Gastroesophageal sphincter (tissue), 4 donors: ENCODE measurements at places on chromosomes 5 and 9. TPM values are rescaled to one million over a fixed set of nuclear protein-coding genes. Genes with fewer than 3 reads are reported as not detected.

SURF2 gene
- 15.7 TPM for total RNA-seq

ZFAND5 gene
- 371 TPM for total RNA-seq

CNOT6 gene
- total RNA-seq, result 24.3 TPM

CXCL14 gene
- total RNA-seq, result 1.1 TPM

RAI14 gene
- total RNA-seq, result 67.0 TPM

FUT7 gene
- not detected for total RNA-seq

IFNA1 gene
- not detected for total RNA-seq

ITGA1 gene
- total RNA-seq, result 240 TPM

RNF208 gene
- not detected for total RNA-seq

DNA sequence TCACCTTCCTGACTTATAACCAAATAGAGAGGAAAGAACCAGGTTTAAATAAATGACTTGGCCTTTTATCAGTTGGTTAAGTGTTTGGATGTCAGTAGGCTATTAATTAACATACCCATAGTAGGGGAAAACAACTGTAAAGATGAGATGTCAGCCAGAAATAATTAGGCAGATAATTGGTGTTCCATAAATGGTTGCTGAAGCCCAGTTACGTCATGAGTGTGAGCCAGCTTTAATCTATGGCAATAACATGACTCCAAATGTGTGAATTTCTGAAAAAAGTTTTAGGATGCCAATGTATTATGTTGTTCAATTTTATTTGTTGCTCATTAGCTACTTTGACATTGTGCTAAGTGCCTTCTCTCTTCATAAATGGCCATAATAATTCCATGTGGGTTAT is 180.5 kb downstream of the FBXL7 start:
- ATAC-seq, result no peak

- peak; percentile 56 for ATAC-seq
These were observed 34.2 kb downstream of the THBS4 start for GRCh38 chr5:80069251-80069800.

- ATAC-seq, result no peak
These were observed 7.5 kb upstream of the GPX3 start for GRCh38 chr5:151012862-151013261.

GRCh38 chr5:78805474-78806124 is 157.0 kb upstream of the LHFPL2 start:
- ATAC-seq, result no peak

- no peak for ATAC-seq
These were observed 24.9 kb downstream of the C9orf50 start for GRCh38 chr9:129595903-129596540.

- ATAC-seq, result no peak
These were observed 129.5 kb downstream of the SIL1 start for GRCh38 chr5:139068494-139069151.

GRCh38 chr5:347712-348284 is 26.3 kb downstream of the AHRR start:
- ATAC-seq, result no peak

DNA sequence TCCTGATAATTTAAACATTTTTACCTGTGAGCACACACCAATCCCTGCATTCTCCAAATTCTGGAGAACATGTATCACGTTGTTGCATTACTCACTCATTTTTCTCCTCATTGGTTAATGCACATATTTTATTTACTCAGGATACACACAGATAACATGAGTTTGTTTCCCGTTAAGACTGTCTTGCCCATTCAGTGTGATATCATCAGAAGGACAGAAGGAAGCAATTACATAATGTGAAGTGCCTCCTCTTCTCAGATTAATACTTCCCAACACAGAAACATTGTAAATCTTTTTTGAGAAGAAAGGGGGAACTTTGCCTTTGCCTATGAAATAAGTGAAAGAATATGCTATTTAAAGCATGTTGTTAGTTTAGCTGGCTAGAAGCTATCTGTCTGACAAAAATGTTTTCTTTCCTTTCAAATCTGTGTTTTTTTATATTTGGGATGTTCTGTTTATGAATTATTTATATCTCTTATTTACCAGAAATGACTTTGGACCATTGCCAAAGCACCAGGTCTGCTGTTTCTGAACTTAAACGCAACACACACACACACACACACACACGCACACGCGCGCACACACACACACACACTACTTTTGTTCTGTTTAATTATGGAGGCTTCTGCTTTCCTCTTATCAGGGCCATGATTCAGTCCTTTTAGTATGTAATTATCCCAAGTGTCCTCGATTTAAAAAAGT is 186.5 kb downstream of the CHSY3 start:
- no peak for ATAC-seq

DNA sequence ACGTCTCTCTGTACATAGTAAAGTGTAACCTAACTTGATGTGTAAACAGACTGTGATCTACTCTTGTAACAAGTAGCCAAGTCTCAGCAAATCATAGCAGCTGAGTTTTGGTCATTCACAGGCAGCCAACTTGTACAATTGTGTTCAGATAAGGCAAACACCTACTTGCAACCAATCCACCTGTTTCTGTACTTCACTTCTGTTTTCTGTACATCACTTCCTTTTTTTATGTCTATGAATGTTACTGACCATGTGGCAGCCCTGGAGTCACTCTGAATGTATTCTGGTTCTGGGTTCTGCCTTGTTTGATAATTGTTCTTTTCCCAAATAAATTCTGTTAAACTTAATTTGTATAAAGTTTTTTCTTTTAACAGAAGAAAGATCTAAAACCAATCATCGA is 26.0 kb downstream of the RLN2 start:
- ATAC-seq, result no peak

DNA sequence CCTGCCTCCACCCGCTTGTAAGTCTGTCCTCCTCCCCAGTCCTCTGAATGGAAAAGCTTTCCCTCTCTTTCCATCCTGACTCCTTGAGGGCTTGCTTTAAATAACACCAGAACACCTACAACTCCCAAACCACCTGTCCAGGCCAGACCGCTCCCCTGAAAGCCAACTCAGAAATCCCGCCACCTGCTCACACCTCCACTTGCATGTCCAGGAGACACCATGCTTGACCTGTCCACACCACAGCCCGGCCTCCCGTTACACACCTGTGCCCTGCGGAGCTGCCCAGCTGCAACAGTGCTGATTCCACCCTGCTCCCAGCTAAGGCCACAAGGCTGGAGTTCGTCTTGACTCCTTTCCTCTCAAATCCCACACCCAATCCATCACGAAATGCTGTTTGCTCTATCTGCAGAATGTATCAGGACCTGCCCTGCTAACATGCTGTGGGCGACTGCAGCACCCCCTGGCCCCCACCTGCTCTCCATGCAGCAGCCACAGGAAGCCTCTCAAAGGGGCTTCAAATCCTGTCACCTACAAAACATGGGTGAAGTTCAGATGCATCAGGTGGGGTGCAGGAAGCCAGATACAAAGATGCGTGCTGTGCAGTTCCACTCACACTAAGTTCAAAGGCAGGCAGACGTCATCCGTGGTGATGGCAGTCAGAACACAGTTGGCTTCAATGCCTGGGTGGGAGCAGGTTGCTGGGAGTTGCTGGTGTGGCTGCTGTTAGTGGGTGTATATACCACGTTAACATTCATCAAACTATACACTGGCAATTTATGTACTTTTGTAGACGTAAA is 166.0 kb downstream of the ROR2 start:
- peak; percentile 5 for ATAC-seq

GRCh38 chr5:139912158-139912557 is 116.5 kb downstream of the PSD2 start:
- no peak for ATAC-seq

DNA sequence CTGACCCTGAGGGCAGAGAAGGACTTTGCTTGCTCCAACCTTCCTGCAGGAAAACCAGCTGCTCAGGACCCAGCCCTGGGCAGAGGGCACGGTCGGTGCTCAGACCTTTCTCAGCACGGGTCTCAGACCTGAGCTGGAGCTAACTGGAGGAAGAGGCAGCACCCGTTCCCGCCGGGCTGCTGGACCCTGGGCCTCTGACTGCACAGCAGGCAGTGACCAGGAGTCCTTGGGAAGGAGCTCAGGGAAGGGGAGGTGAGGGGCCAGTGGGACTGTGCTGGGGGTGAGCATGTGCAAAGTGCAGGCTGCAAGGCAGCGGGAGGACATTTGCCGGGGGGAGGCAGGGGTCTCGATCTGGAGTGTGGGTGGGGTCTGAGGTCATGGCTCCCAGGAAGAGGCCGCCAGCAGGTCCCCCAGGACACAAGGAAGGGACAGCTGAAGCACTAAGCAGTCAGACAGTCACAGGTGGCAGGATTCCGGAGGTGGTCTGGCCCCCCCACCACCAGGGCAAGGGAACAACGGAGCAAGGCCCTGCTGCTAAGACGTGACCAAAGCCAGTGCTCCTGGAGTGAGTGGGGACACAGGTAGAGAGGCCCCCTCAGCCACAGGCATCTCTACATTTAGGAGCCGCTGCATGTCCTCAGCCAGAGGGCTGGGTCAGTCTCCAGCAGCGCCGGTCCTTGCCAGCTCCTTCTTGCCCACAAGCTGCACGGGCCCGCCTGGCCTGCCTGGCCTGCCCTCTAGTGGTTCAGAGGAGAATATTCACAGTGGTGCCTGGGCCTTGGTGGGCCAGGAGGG is 4.8 kb upstream of the DPM2 start:
- peak; percentile 53 for ATAC-seq

GRCh38 chr9:107700847-107701246 is 211.3 kb upstream of the KLF4 start:
- no peak for ATAC-seq

DNA sequence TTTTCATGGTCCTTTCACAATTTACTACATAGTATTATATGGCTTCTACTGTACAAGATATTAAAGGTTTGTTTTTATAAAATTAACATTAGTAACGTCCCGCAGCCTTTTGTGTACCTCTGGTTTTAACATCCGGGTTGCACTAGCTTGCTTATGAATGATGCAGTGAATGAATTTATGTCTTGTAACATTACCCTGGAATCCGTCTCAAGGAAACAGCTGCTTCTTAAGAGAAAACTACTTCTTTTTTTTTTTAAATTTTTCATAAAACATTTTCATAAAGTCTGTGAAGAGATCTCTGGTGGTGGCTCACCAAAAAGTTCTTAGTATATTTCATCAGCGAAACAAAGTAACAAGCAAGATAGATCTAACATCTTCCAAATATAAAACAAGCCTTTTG is 23.6 kb downstream of the MARCHF3 start:
- no peak for ATAC-seq

- ATAC-seq, result no peak
These were observed 82.1 kb downstream of the GIN1 start for GRCh38 chr5:103037673-103038455.

DNA sequence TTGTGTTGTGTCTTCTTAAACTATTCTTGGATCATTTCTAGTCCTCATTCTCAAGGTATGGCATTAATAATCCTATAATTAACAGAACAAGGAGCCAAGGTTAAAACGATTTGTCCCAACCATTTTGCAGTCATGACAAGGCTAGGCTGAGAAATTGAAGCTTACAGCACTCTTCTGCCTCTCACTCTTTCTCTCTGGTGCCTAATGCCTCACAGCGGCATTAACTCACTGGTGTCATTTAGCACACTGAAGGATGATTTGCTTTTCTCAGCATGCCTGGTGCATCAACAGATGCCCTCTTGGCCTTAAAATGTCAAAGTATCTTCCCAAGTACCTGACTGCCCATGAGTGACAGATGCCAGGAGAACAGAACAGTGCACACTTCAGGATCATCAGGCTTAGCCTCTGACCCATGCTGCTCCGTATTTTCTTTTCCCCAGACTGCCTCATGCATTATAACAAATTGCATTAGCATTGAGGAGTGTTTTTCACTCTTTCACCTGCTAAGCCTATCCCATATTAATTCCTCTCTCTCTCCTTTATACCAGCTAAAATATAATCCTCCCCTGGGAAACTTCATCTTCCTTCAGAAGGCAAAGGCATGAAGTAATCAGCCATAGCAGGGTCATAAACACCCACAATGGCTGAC is 61.1 kb upstream of the SV2C start:
- ATAC-seq, result no peak

DNA sequence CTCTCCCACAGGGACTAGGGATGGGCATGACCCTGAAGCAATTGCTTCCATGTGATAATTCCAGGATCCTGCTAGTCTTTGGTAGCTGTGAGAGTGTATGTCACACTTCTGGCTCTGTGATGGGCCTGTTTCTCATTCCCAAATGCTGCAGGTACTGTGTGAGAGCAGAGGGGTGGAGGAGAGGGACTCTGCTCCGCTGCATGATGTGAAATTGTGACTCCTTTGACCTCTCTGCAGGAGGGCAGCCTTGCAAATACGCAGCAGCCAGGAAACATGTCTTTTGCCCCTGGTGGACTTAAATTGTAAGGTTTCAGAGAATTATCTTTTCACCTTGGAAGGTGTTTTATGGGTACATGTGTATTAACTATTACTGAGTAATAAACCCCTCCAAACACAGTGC is 61.6 kb downstream of the SFXN1 start:
- no peak for ATAC-seq

DNA sequence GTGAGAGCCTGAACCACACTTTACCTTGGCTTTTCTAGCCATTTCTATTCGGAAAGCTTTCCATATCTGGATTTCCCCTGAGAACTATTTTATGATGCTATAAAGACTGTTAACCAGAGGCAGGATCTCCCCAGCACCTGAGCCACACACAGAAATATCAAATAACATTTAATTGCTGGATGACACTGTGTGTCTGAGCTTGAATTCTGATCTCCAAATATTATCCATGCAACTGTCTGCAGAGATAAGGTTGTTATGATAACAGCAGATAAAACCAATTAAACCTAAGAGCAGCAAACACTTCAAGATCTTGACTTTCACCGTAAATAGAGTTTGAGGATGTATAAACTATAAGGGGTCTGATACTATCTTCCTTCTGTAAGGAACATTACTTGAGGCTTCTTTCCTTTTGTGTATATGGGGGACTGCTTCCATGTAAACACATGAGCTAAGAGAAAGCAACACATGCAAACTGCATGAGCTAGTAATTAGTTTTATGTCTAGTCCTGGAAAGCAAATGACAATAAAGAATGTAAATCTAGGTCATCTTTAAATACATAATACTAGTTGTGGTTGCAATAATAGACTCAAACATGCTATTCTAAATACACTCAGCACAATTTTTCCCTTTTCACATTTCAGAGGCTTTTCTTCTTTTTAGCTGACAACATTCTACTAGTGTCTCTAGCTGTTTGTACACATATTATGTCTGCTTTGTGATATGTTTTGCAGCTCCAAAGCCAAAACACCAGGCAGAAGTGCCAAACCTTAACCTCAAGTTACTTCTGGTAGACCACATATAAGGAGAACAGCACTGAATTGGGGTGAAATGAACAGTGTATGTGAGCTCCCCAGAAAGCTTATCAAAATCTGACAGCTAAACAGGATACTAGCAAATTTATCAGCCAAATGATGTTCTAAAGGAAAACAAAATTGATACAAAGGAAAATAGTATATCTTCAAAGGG is 136.5 kb downstream of the EFNA5 start:
- ATAC-seq, result no peak
